ENCODE measurements at places on chromosomes 6 and 20. TPM values are rescaled to one million over a fixed set of nuclear protein-coding genes. Genes with fewer than 3 reads are reported as not detected.

ABRACL gene
- total RNA-seq: 12.1 TPM

DNA sequence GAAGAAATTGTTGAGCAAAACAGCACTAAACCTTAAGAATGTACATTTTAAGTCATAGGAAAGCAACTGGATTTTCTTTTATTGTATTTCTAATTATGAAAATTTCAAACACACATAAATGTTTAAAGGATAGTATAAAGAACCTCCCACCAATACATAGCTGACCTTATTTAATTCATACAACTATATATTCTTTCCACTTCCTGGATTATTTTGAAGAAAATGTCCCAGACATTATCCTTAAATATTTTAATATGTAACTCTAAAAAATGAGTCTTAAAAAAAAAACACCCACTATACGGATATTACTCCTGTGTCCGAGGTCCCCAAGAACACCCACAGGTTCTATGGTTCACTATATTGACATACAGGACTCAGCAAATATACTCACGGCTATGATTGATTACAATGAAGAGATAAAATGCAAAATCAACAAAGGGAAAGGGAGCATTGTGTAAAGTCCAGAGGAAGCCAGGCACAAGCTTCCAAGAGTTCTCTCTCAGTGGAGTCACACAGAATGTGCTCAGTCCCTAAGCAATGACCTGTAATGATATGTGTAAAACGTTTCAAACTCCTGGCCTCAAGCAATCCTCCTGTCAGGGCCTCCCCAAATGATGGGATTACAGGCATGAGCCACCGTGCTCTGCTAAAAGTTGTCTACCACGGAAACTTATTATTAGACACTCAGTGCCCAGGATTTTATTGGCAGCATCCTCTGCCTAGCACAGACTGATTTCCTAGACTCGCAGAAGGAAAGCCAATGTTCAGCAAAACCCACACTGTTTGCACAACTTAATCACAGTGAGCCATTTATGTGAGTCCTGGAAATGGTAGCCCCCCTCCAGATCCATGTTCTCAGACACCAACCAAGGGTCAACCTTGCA, 23.2 kb downstream of the GLYATL3 start:
- DNase-seq: no peak

DNA sequence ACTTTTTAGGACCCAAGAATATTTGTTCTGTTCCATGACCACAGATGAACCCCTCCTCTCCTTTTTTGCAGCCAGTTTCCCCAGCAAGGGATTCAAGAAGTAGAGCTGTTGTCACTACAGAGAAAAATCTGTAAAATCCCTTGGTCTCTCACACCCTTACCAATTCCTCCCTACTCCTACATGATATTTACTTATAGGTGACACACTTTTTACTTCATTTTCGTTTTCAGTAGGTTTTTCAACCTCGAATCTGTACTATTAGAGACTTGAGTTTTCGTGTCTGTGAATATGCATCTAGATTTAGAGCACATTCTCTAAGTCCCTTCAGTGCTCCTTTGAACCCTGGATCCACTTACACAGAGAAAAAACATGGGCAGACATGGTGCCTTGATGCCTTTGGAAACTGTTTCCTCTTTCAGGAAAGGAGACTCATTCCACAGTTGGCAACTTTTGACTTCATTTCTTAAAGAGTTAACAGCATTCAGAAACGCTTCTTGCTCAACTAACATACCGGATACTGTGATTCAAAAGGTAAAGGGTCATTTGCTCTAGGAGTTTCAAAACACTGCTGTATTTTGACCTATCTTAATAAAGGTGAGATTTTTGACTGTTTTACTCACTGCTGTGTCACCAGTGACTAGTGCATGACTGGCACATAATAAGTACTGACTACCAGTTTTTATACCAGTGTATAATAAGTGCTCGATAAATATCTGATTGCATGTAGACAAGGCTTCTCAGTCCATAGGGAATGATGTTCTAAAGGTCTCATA, 50.6 kb downstream of the LAMA4 start:
- DNase-seq: no peak

DNA sequence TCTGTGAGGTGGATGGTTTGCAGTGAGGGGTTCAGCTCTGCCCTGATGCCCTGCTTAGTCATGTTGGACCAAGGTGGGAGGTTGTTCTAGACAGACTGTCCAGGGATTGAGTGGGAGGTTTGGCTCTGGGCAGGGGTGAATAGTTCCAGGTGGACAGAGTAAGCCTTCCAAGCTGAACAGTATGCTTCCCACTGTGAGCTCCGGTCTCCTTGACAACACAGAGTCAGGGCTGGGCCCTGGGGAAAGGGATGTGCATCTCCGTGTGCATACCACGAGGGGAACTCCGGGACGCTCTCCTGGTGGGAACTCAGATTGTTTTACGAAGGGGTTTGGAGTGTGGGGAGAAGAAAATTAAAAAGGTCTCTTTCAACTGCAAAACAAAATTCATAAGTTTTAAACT, 174.7 kb downstream of the DHX35 start:
- no peak for DNase-seq

NFATC2 gene
- total RNA-seq: 0.10 TPM

- peak; percentile 55 for DNase-seq
These were observed 27.8 kb downstream of the FYN start for GRCh38 chr6:111845441-111845871.

PI16 gene
- not detected for total RNA-seq

DNA sequence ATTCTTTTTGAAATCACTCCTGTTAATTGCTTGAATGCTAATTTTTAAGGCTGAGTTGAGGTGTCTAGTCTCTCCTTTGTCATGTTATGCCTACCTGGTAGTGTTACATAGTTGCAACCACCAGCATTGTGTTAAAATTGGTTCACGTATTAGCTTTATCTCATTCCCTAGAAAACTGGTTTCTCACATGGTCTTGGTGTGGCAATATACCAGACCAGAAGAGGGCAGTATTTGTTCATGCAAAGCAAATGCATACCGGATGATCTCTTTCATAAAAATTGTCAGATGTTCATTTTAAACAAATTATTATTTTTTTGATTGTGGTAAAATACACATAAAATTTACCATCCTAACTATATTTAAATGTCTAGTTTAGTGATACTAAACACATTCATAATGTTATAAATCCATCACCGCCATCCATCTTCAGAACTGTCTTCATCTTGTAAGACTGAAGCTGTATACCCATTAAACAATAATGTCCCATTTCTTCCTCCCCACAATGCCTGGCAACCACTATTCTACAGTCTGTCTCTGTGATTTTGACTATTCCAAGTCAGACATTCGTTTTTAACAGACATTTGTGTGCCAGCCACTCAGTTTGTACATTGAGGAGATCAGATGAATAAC, 92.8 kb downstream of the ATRN start:
- DNase-seq: peak; percentile 43

DNA sequence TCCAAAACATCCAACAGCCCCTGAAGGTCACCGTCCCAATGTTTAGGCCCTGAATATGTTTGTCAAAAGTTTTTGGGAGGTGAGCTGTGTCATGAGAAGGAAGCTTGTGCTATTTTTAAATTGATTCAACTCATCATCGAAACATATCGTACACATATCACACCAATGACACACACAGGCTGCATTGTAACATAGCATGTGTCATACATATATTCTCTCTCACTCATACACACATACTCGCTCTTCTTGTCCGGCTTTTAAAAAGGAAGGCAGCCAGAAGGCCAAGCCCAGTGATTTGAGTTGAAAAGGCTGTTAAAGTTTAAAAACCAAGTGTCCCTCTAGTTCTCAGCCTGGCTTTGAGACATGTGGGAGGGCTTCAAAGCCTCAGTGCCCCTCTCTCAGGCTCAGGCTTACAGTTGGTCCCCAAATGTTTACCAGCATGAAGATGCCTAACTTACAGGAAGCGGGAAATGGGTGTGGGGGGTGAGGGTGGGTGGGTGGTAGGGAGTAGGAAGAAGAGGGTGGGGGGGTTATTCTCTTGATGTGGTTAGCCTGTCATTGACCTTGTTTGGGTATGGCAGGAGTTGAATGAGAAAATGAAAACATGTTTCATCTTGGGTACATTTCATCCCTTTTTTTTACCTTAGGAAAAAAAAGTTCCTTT, 3.3 kb upstream of the PRDM1 start:
- no peak for DNase-seq

DNA sequence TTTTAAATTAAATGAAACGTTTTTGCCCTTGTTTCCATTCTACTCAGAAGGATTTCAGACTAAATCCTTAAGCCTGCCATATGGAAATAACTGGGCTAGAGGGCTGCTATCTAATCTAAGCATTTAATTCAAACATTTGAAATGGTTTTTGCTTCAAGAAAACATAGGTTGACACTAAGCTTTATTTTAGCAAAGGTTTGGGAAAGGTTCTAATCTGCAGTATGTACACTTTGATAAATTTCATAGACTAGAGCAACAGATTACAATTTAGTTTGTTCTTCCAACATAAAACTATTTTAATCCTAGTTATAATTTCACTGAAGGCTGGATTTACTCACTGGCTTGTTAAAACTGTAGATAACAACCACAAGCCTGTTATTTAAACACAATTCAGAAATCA, 72.1 kb downstream of the TMEM200A start:
- DNase-seq: no peak

SLC35F1 gene
- total RNA-seq: not detected

- DNase-seq: no peak
These were observed 84.4 kb upstream of the HDAC2 start for GRCh38 chr6:114055349-114055748.

DNA sequence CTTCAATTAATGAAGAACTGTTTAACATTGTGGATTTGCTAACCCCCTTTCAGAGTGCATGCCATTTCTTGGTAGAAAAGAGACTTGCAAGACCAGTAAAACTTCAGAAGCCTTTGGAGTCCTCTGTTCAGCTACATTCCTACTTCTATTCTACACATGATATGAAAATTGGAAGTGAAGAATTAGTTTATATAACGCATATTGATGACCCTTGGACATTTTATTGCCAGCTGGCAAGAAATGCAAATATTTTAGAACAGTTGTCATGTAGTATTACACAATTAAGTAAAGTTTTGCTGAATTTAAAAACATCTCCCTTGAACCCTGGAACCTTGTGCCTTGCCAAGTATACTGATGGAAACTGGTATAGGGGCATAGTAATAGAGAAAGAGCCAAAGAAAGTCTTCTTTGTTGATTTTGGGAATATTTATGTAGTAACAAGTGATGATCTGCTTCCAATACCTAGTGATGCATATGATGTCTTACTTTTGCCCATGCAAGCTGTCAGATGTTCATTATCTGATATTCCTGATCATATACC, 3.3 kb downstream of the TDRD6 start:
- DNase-seq: no peak

DNA sequence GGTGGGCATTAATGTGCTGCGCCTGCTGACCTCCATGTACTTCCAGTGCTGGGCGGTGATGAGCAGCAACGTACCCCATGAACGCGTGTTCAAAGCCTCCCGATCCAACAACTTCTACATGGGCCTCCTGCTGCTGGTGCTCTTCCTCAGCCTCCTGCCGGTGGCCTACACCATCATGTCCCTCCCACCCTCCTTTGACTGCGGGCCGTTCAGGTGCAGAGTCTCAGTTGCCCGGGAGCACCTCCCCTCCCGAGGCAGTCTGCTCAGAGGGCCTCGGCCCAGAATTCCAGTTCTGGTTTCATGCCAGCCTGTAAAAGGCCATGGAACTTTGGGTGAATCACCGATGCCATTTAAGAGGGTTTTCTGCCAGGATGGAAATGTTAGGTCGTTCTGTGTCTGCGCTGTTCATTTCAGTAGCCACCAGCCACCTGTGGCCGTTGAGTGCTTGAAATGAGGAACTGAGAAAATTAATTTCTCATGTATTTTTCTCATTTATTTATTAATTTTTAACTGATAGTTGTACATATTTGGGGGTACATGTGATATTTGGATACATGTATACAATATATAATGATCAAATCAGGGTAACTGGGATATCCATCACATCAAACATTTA, 35.2 kb upstream of the NOP56 start:
- no peak for DNase-seq

RNF144B gene
- 6.7 TPM for total RNA-seq

PSORS1C2 gene
- total RNA-seq: not detected

- peak; percentile 11 for DNase-seq
These were observed 266.0 kb downstream of the PAX1 start for GRCh38 chr20:21971436-21971835.

GRCh38 chr6:96878143-96878542, 19.5 kb downstream of the NDUFAF4 start:
- peak; percentile 34 for DNase-seq

GATA5 gene
- total RNA-seq: not detected

DNA sequence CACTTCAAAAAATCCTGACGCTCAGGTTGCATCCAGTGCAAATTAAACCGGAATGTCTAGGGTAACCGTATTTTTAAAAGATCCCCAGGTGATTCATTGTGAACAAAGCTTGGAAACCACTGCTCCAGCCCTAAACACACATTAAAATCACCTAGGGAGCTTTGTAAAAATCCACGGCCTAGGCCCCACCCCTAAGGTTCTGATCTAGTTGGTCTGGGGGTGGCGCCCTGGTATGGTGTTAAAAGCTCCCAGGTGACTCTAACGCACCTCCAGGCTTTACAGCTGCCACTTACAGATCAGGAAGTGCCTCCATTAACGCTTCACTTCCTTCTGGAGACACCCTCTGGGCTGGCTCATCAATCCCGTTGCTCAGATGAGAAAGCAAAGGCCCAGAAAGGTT, 92.2 kb downstream of the GRM4 start:
- no peak for DNase-seq

DNA sequence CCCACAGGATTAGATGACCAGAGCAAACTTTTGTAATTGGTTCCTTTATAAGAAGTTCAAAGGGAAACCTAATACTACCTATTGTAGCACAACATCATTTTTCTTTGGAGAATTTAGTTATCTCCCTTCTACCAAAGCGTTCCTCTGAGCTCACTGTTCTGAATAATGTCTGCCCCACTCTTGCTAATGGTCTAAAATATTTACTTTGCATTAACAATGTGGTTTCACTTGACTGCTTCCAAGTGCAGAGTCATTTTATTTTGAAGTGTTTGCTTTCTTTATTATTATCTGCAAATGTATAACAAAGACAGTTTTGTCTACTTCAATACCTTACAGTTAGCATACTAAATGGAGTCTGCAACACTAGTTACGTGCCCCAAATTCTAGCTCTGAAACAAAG, 15.0 kb downstream of the TRAPPC3L start:
- DNase-seq: no peak

DNA sequence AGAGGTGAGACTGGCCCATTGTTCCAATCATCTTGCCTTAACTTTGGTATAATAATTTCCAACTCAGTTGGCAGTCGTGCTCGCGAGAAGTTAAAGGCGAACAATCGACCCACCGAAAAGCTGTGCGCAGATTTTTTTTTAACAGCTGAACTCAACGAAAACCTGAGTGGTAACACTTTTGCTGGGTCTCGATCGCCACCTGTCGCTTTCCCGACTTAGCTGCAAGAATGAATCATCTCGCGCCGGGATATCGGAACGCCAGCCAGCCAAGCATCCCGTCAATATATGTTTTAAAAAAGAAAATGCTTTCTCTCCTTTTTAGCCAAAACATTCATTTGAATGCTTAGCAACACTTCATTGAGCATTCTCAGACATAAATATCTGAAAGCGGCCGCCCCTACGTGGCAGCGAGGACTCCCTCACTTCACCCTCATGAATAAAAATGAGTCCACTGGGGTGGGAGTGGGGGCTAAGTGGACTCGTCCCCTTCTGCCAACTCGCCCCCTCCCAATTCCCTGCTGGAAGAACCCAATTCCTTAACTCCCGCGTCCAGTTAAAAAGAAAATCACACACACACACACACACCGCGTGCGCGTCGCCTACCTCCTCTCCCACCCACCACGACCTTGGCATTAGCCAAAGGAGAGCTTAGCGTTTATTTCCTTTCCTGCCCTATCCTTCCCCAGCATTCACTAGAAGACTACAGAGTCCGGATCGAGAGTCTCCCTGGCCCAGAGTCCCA, 1.5 kb downstream of the COL12A1 start:
- peak; percentile 90 for DNase-seq
